ENCODE measurements at places on chromosomes 16 and 17.
A peak's percentile ranks its signal among the peaks of the same experiment; 100 is the strongest.

GRCh38 chr16:53022374-53022773 is 30.3 kb downstream of the CHD9NB start:
- DNase-seq, result peak; percentile 76

DNA sequence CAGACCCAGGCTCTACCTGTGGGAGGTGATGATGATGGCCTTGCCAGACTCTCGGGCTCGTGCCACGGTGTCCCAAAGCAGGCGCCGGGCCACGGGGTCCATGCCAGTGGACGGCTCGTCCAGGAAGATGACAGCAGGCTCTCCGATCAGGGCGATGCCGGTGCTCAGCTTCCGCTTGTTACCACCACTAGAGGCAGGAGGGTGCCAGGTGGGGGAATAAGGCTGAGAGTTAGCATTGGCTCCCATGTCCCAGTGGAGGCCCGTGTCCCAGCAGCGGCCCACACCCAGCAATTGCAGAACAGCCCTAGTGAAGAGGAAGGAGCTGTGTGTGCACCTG is 10.3 kb upstream of the RNPS1 start:
- no peak for DNase-seq

GRCh38 chr17:43741636-43742035 is 17.0 kb downstream of the SOST start:
- no peak for DNase-seq

GRCh38 chr16:31695667-31696066 is 168.0 kb downstream of the AHSP start:
- DNase-seq, result peak; percentile 77

DNA sequence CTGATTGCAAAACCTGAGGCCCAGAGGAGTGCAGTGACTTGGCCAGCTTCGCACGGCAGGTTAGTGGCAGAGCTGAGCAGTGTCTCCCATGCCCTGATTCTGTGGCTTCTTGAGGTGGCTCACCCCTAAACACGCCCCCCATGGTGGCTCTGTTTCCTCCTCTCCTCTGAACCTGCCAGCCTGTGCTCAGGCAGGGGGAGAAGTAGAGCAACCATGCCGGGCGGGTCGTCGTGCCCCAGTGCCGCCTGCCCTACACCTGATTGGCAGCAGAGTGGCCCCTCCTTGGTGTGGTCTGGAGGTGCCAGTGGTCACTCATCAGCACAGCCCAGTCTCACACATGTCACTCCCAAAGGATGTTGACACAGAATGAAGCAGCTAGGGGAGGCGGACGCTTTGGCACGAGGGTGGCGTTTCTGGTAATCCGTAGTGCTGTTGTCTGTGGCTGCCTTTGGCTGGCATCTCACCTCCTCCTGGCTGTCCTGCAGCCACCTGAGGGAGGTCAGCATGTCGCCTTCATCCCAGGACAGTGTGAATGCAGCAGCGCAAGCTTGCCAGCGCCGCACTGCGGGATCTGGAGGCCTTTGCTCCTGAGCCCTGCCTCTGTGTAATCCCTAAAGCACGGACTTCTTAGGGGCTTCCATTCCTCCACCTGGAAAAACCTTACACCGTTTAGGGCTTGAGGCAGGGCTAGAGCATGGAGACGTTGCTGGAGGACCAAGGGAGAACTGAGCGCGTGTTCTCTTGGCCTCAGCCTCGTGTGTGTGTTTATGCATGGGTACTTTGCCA is 294.7 kb downstream of the SEC14L1 start:
- DNase-seq, result no peak

DNA sequence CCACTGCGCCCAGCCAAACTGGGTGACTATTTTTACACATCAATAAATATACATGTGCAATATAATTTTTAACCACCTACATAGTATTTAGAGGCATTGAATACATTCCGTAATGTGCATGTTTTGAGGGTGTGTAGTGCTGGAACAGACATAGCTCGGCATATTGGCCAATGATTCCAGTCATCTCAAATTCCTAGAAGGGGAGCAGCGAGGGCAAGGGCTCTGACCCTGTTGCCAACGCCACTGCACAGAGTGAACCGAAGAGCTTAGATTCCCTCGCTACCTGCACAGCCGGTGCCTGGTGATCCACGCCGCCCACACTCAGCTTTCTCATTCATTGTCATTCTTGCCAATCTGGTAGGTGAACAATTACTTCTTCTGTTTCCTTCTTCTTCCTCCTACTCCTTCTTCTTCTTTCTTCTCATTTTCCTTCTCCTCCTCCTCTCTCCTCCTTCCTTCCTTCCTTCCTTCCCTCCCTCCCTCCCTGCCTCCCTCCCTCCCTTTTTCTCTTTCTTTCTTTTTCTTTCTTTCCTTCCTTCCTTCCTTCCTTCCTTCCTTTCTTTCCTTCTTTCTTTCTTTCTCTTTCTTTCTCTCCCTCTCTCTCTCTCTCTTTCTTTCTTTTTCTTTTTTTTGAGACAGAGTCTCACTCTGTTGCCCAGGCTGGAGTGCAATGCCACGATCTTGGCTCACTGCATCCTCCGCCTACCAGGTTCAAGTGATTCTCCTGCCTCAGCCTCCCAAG is 26.3 kb upstream of the ATP2A3 start:
- DNase-seq, result no peak

DNA sequence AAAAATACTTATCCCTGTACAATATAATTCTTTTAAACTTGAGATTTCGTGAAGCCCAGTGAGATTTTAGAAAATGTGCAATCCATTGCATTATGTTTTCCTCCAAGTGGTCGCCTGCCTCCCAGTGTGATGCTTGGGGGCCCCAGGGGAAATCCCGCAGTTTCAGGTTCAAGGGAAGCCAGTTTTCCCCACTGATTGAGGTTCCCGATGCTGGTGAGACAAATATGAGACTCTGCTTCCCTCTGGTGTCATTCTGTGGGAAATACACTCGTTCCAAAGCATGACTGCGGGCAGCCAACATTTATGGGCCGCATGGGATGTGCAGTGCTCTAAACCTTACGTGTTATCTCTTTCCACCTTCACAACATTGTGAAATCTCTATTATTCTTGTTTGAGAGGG is 200.8 kb downstream of the PRKCB start:
- peak; percentile 75 for DNase-seq

- no peak for DNase-seq
These were observed 9.2 kb upstream of the TVP23A start for GRCh38 chr16:10827691-10828341.

Measured in hematopoietic multipotent progenitor cell treated with erythropoietin and hydrocortisone succinate and interleukin-3 and kit ligand, for 4 days (in vitro differentiated cells).